ENCODE measurements at places on chromosomes 7 and 10.

- no peak for DNase-seq
These were observed 695 bp downstream of the HSPA12A start for GRCh38 chr10:116741391-116742351.

DNA sequence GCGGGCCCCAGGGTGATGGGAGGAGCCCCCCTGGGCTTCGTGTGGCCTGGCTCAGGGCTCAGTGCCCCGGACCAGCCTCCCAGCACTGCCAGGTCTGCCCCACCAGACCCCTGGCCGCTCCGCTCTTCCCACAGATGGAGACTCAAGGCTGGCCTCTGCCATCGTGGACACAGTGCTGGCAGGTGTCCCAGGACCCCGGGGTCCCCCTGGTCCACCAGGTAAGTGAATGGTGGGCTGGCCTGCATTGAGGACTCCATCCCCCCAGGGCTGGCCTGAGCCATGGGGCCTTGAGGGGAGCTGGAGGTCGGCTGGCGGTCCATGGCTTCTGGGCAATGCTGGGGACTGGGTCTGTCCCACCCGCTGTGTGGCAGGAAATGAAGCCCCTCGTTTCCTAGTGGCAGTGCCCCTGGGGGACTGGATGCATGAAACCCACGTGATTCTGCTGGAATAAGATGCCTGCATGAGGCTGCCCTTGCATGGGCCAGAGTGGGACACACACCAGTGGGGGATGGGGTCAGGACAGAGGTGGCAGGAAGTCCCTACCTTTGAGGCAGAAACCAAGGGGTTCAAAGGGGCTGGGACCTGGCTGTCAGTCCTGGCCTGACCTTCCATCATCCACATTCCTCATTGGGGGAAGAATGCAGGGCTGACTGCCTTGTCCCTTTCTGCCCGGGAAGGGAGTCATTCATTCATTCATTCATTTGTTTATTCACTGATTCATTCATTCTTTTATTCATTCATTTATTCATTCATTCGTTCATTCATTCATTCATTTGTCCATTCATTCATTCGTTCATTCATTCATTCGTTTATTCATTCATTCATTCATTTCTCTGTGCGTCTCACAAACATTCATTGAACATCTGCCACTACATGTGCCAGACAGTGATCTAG lies 81.8 kb downstream of the MYL10 start:
- DNase-seq: no peak

- DNase-seq: no peak
These were observed 26.3 kb upstream of the PPIF start for GRCh38 chr10:79320820-79321493.

- no peak for DNase-seq
These were observed 207.1 kb downstream of the TEX36 start for GRCh38 chr10:125475815-125476214.

- DNase-seq: no peak
These were observed 15.1 kb downstream of the CACNB2 start for GRCh38 chr10:18155321-18155720.
